ENCODE measurements at places on chromosomes 1 and 21.

DNA sequence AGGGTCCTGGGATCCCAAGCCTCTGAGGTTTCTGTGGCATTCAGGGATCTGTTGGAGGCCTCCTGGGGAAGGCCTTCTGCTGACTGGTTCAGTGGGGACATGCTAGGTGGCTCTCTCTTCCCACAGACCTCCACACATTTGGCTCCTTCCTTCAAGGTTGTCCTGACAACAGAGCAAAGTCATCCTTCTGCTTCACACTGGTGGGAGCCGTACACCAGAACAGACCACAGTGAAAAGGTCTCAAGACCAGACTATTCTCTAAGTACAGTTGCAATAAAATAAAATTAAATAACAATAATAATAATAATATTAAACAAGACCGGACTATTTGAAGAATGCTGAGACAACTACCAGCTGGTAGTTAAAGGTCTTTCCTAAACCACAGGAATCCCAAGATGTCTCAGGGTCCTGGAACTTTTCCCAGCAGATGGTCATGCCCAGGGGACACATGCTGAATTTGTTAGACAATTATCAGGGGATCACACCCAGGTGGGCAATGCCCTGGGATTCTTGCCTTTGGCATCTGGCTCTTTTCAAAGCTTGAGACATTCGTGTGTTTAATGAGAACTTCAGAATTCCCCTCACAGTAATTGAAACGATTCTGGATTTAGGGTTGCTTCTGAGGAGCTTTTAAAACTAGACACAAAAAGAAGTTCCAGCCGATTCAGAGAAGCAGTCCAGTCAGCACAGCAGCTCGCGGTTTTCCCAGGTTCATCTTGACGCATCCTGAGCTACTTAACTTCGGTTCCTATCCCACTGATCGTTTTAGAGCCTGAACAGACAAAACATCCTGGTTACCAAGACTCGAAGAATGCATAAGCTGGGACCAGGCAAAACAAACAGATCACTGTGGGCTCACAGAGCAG is 22.9 kb downstream of the HTR1D start:
- no peak for DNase-seq

DNA sequence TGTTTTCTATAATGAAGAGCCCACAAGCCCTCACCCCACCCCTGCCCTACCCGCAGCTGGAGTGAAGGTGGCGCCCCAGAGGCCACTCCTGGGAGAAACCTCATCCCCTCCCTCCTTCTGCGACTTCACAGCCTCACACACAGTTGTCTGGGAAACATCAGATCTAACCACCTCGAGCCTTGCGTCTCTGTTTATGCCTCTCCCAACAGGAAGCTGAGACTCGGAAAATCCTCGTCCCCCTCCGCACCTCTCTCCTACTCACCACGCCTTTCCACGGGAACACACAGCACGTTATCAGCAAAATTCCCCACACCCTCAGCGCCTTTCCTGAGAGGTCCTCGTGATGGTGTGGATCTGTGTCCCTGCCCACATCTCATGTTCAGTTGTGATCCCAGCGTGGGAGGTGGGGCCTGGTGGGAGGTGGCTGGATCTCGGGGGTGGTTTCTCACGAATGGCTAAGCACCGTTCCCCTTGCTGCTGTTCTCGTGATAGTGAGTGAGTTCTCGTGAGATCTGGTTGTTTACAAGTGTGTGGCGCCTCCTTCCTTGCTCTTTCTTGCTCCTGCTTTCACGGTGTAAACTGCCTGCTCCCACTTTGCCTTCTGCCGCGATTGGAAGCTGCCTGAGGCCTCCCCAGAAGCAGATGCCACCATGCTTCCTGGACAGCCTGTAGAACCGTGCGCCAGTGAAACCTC is 190.6 kb downstream of the KIF26B start:
- peak; percentile 82 for DNase-seq

GRCh38 chr21:44366586-44367211 is 13.3 kb downstream of the TRPM2 start:
- peak; percentile 18 for DNase-seq

- peak; percentile 54 for DNase-seq
These were observed 548.5 kb upstream of the NEGR1 start for GRCh38 chr1:72830606-72831390.

DNA sequence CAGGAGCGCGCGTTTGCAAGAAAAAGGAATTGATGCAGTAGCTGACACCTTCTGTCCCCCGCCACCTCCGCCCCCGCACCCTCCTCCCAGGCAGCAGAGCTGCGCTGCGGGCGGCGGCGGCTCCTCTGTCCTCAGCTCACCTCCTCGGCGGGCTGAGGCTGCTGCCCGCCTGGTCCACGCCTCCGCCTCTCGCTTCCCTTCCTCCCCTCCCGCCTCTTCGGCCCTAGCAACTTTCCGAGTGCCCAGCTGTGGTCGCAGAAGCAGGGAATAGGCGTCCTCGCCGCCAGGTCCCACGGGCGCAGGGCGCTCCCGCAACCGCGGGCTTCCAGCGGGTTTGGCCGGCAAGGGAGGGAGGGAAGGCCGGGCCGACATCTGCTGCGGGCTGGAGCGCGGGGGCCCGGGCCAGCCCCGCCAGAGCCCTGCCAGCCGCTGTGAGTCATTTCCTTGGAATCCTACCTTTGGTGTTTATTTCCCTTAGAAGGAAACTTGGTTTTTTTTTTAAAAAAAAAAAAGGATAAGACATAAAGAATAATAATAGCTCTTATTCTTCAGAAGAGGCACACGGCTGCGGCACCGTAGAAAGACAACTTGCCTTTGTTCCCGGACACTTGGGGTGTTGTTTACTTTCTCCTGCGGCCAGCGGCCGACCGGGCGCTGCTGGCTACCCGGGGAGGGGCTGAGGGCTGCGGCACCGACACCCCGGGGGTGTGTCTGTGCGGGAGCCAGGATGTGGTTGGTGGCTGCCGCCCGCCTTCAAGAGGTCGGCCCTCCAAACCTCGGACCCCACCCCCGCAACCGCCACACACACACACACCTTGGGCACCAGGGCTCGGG is 1.1 kb downstream of the SERTAD4 start:
- DNase-seq, result peak; percentile 78

- peak; percentile 66 for DNase-seq
These were observed 7.1 kb upstream of the NSUN4 start for GRCh38 chr1:46333300-46334029.

DNA sequence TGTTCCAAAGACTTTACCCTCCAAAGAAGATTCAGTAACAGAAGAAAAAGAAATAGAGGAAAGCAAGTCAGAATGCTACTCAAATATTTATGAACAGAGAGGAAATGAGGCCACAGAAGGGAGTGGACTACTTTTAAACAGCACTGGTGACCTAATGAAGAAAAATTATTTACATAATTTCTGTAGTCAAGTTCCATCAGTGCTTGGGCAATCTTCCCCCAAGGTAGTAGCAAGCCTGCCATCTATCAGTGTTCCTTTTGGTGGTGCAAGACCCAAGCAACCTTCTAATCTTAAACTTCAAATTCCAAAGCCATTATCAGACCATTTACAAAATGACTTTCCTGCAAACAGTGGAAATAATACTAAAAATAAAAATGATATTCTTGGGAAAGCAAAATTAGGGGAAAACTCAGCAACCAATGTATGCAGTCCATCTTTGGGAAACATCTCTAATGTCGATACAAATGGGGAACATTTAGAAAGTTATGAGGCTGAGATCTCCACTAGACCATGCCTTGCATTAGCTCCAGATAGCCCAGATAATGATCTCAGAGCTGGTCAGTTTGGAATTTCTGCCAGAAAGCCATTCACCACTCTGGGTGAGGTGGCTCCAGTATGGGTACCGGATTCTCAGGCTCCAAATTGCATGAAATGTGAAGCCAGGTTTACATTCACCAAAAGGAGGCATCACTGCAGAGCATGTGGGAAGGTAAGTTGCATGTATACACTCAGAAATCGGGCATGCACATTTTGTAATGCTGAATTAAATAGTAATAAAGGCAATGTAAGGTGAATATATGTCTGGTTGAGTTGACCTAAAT is 97.2 kb downstream of the ZFYVE9 start:
- no peak for DNase-seq

- no peak for DNase-seq
These were observed 335.0 kb upstream of the GREM2 start for GRCh38 chr1:240946926-240947325.

- no peak for DNase-seq
These were observed 949 bp downstream of the KRTAP10-1 start for GRCh38 chr21:44539046-44539445.

DNA sequence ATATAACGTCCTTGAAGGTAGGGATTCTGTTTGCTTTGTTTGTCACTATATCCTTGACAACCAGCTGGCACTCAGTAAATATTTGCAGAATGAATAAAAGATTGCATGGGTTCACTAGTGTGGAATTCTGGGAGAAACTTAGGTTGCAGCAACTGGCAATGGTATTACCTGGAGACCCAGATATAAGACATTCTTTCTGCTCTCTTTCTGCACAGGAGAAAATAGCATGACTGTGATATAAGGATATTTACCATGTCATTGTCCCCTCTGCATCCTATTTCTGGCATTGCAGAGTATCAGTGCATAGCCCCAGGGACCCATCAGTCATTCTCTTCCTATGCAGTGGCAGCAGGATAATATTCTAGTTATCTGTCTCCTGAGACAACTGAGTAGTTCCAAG is 308.9 kb upstream of the LRRC7 start:
- no peak for DNase-seq

- no peak for DNase-seq
These were observed 153.8 kb downstream of the NTNG1 start for GRCh38 chr1:107294686-107295085.

DNA sequence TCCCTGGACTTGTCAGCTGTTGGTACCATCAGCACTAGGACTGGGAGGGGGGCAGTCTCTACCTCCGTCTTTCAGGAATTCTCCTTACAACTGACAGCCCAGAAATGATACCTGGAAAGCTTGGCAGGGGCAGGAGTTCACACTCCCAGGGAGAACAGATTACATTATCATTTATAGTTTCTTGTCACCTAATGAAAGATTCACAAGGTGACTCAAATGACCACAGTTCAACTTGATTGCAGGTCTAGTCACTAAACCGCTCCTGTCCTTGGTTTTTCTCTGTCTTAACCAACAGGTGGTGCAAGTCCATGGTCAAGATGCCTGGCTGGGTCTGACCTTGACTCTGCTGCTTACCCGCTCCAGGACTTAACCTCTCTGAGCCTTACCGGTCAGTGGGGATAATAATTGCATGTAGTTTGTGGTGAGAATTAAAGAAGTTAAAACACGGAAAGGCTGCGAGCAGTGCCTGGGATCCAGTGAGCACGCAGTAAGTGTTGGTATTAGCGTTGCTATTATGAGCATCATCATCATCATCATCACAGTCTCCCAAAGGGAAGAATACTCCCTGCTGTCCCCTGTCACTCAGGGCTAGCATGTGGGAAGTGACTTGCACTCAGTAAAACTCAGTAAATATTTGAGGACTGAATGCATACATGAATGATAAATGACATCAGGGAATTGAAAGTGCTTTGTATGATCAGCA is 125.3 kb upstream of the CD34 start:
- DNase-seq, result peak; percentile 46

DNA sequence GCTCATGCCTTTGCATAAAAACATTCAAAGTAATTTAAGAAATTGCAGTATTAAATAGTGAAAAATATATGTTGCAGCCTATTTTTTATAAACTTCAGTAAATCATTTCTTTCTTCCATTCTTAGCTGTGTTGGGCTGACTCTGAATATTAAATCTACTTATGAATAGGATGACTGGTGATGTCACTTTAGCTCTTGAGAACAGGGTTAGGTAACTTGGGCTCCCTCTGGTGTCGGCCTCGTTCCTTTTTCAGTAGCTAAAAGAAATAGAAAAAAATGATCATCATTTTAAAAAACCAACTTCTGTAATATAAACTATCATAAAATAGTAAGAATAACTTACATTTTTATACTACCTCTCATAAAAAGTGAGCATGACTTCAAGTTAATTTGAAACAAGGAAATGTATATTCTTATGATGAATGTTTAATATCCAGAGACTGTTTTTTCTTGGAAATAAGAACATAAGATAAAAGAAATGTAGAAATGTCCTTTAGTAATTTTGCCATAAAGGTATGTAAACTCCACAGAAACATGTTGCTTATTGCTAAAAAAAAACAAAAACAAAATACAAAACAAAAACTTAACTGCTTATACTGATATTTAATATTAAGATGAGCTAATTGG is 26.8 kb upstream of the NCAM2 start:
- DNase-seq, result peak; percentile 35

Measured in H9 (cell line).